ENCODE measurements at places on chromosomes 16 and 17.

DNA sequence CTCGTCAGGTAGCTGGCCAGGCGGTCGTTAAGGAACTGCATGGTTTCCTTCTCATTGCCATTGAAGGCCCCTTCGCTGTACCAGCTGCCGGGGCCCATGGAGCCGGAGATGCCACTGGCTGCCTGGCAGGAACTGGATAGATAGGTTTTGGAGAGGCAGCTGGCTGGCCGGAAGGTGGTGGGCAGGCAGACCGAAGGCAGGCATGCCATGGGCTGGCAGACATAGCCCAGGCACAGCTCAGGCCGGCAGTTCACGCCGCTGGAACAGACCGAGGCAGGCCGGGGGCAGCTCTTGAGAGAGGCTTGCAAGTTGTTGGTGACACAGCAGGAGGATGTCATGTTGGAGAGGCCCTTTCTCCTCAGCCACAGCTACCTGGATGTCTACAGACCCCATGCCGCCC is at the start of gene KRT32:
KRT32 (minus strand) TSS at position 399 of the 400 bp plus-strand sequence; CDS start at position 338, 61 bp downstream.
- DNase-seq, result no peak

GRCh38 chr17:69188064-69188463 is 40.6 kb downstream of the ABCA10 start:
- no peak for DNase-seq

- DNase-seq, result no peak
Observed at GRCh38 chr17:75941442-75941819, 589 bp upstream of the FBF1 start.

DNA sequence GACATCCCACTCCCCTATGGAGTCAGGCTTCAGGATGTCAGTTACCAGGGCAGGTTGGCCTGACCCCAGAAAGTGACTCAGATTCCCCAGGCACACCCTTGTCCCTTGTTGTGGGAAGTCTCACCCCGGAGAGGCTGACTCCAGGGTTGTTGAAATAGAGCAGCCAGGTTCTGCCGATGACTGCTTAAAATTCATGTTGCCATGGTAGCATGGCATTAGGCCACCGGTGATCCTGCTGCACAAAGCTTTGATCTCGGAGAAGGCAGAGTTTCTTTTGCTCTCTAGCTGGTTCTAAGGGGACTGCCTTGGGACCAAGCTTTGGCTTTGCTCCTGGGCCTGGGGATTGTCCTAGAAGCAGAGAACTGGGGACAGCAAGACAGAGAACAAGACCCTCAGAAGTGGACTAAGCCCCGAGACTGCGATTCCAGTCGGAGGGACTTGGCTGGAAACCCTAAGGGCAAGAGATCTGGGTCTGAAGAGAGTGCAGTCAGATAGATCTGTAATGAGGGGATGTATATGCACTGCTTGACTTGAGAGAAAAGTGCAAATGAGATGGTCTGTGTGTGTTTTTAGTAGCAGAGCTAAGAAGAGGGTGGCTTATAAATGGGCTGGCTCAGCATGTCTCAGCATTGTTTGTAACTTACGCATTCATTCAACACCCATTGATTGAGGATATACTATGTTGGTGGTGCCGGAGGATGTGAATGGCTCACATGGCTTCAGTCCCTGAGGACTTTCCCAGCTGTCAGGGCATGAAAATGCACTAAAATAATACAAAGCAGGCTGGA is 106.9 kb downstream of the RGS9 start:
- DNase-seq, result no peak

DNA sequence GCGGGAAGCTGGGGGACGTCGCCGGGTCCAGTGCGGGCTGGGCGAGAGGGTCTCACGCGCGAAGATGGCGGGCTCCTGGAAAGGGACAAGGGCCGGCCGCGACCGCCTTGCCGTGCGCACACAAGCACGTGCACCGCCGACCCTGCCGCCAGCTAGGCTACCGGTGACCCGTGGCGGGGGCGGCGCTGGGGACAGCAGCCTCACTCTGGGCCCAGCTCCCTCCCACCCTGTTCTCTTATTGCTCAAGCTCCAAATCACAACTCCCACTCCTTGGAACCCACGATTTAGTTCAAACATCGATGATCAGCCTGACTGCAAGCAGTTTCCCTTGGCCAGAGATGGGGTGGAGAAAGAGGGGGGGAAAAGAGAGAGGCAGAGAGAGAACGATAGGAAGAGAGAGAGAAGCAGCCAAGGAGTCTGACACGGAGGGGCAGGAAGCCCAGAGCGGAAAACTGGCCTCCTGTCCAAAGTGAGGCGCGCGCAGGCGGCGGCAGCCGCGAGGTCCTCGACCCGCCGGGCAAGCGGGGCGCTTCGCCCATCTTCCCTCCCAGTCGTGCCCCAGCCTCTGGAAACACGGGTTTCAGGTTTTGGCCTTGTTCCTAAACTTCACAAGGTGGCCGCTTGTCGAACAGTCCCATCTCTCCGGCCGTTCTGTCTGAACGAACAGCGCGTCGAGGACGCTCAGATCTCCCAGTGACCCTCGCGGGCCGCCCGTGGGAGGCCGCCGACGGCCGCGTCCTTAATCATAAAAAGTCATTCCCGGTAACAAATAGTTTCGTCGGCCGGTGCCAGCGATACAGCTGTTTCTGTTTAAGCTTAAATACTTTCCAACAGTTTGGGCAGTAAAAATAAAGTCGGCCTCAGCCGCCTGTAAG is 1.7 kb upstream of the CBX8 start:
- DNase-seq, result no peak

GRCh38 chr17:50917418-50917743 is 51.2 kb upstream of the TOB1 start:
- DNase-seq, result no peak

- no peak for DNase-seq
Observed at GRCh38 chr16:79151-80054, 1.4 kb downstream of the MPG start.

- DNase-seq, result no peak
Observed at GRCh38 chr17:50014471-50015088, 19.6 kb upstream of the DLX3 start.

DNA sequence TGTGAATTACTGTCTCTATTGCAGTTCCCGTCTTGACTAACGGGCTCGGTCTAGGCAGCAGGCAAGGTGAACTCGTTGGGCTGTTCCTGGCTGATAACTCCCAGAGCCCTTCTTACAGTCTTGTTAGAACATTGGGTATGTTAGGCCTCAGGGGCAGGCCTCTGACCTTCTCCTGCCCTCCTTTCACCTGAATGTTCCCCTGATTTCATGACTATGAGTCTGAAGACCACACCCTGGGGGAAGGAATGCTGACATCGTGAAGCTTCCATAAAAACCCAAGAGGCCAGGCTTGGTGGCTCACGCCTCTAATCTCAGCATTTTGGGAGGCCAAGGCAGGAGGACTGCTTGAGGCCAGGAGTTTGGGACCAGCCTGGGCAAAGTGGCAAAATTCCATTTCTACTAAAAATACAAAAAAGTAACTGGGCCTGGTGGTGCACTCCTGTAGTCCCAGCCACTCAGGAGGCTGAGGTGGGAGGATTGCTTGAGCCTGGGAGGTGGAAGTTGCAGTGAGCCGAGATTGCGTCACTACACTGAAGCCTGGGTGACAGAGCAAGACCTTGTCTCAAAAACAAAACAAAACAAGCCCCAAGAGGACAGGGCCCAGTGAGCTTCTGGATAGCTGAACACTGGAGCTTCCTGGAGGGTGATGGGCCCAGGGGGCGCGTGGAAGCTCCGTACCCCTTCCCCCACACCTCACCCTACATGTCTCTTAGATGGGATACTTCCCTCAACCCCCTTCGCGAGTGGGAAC is 47.8 kb upstream of the FBXO47 start:
- DNase-seq, result no peak

DNA sequence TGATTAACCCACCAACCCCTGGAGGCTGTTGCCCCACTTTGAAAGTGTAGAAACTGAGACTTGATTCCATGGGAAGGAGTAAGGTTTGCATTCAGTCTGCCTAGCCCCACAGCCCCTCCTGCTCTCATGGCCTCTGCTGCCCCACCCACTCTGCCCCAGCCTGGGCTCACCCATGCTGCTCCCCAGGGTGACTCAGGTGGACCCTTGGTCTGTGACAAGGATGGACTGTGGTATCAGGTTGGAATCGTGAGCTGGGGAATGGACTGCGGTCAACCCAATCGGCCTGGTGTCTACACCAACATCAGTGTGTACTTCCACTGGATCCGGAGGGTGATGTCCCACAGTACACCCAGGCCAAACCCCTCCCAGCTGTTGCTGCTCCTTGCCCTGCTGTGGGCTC is 6.5 kb downstream of the PRSS41 start:
- no peak for DNase-seq

DNA sequence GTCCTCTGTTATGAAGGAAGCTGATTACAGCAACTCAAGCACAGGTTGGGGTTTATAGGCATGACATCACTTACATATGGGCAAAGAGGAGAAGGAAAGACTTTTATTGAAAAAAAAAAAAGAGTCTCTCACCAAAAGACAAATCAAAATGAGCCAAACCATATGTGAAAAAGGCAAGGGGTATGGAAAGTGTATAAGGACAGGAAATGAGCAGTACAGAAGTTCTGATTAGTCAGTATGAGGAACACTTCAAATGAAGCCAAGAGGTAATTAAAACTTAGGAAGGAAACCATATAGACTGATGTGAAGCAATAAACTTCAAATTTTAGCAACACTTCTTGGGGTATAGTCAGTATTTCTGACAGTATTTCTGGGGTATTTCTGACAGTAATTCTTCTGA is 1372.6 kb downstream of the CDH11 start:
- no peak for DNase-seq

All from hematopoietic multipotent progenitor cell treated with erythropoietin and hydrocortisone succinate and interleukin-3 and kit ligand, for 17 days (in vitro differentiated cells).